ENCODE measurements at places on chromosomes 1 and 21.

DNA sequence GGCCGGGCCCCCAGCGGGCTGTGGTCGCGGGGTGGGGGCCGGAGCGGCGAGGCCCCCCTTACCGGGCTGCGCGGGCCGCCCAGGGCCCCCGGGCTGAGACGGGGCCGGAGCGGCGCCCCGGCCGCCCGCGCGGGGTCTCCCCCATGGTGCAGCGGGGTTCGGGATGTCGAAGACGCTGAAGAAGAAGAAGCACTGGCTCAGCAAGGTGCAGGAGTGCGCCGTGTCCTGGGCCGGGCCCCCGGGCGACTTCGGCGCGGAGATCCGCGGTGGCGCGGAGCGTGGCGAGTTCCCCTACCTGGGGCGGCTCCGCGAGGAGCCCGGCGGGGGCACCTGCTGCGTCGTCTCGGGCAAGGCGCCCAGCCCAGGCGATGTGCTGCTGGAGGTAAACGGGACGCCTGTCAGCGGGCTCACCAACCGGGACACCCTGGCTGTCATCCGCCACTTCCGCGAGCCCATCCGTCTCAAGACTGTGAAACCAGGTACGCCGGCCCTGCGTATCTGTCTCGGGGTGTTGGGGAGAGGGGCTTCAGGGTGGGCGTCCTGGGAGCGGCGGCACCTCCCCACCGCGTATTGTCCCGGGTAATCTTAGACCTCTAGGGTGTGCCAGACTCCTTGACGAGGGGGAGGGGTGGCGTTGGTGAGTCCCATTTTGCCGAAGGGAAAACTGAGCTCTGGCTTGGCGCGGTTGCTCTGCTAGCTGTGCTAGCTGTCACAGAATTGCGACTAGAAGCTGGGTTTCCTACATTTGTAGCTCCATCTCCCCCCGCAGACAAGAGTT lies 745 bp downstream of the MAGI3 start:
- no peak for DNase-seq

DNA sequence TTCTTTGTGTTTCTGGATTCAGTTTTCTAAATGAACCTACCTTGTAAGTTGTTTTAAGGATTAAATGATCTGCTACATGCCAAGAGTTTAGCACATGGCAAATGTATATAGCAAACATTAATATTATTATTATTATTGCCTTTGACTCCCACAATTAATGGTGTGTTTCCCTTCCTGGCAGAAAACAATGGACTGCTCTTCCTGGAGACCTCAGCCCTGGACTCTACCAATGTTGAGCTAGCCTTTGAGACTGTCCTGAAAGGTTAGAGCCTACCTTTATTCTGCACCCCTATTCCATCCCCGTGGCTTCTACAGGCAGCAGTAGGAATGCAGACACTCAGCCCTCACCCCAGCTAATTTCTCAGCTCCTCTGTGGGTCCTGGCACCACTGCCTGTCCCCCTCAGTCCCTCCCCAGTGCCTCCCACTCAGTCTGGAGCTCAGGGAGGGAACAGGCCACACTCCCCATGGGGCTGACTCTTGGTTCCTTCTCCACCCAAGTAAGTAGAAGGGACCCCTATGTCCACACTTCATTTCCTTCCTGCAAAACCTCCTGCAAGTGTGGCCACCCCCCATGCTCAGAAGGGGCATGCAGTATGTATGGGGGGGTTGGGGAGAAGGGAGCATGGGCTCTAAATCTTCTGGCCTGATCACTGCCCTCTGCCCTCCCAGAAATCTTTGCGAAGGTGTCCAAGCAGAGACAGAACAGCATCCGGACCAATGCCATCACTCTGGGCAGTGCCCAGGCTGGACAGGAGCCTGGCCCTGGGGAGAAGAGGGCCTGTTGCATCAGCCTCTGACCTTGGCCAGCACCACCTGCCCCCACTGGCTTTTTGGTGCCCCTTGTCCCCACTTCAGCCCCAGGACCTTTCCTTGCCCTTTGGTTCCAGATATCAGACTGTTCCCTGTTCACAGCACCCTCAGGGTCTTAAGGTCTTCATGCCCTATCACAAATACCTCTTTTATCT lies 8.8 kb downstream of the RAB25 start:
- no peak for DNase-seq

DNA sequence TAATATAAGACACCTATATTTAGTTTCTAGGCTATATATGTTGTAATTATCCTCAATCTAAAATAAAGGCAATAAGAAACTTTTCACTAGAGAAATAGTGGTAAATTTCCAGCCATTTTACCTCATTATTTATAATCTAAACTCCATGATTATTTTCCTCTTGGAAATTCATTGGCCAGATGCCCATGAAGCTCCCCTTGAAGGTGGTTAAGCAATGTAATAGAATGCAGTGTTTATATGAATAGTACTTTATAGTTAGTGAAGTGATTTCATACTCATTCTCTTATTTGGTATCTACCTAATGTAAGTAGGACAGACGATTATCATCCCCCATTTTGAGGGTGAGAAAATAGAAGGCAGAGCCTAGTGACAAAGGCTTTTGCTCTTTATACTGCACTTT lies 26.5 kb downstream of the NFYC start:
- no peak for DNase-seq

GRCh38 chr21:41899426-41900202 lies 20.5 kb upstream of the PRDM15 start:
- DNase-seq, result no peak

GRCh38 chr1:64599242-64599641 lies 129.3 kb downstream of the CACHD1 start:
- DNase-seq, result no peak
